Adipose tissue (tissue), 3 donors: ENCODE measurements at places on chromosomes 13 and 19. TPM values are rescaled to one million over a fixed set of nuclear protein-coding genes. Genes with fewer than 3 reads are reported as not detected.

The ZNF575 gene
- polyA plus RNA-seq = 0.53 TPM

The METTL21C gene
- not detected for polyA plus RNA-seq

The TEX101 gene
- not detected for polyA plus RNA-seq

The OR7D2 gene
- polyA plus RNA-seq = 0.03 TPM

The LILRB4 gene
- polyA plus RNA-seq = 1.3 TPM

The MEX3D gene
- polyA plus RNA-seq = 5.3 TPM

The PEAK3 gene
- 0.10 TPM for polyA plus RNA-seq

The CD79A gene
- not detected for polyA plus RNA-seq

The ZNF813 gene
- polyA plus RNA-seq = 0.74 TPM

The HAUS5 gene
- 6.3 TPM for polyA plus RNA-seq

The LRRC63 gene
- not detected for polyA plus RNA-seq
